Esophagus squamous epithelium (tissue), 5 donors: ENCODE measurements at places on chromosomes 7 and 10.

GRCh38 chr10:2978111-2978510 lies 89.2 kb upstream of the PFKP start:
- no peak for DNase-seq

- no peak for DNase-seq
These were observed 299.9 kb upstream of the PITRM1 start for GRCh38 chr10:3472287-3473051.

DNA sequence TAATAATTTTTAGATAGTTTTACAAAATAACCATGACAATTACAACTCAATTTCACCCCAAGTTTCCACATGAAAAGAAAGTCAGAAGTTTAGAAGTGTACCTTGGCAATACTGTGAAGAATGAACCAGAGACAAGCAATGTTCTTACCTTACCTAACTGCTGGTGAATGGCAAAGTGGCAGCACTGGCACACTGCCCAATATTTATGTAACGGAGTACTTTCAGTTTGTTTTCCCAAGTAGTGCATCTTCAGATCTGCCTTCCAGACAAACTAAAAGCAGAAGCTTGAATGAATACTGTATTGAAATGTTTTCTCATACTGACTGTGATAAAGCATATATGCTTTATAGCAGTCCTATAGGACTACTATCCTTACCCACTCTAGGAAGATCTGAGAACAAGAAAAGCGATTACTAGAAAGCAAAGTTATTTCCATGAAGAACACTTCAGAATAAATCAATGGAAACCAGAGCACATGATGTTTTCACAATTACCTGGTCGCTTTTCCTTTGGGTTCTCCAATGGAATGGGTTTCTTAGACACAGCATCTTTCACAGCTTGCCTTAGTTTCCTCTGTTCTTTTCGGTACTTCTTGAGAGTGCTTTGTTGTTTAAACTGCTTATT lies 1.5 kb downstream of the NOC3L start:
- DNase-seq: no peak

- DNase-seq: no peak
These were observed 7.8 kb downstream of the AFAP1L2 start for GRCh38 chr10:114396464-114396863.

DNA sequence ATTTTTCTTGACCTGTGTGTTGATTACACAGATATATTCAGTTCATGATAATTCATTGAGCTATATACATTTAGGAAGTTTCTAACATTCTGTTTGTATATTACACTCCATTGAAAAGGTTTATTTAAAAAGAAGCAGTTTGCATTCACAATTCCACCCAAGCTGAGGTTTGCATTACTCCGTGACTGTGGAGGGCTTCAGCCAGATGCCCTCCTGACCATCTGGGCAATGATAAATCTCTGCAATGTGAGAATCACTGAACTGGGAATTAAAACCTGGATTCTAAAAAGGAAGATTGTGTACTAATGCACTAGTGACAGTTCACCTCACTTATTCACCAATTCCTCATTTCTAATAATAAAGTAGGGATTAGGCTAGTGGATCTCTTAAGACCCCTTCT lies 36.4 kb upstream of the CYP2C9 start:
- no peak for DNase-seq

GRCh38 chr10:59593768-59594167 lies 115.9 kb downstream of the SLC16A9 start:
- no peak for DNase-seq

DNA sequence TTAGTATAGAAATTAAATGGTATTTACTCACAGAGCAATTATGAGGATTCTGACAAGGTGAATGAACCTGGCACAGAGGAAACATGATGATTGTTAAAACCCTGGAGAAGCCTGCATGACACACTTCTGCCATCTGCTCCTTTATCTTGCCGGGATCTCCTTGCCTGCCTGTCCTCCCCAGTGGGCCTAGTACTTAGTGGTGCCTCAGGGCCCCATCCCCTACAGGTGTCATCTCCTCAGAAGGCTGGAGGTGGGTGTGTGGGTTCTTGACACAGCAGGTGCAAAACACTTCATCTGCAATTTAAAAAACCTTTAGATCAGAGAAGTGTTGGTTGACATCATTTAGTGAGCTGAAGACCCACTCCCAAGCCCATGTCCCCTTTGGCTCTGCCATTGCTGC lies 261.2 kb downstream of the ADRA2A start:
- no peak for DNase-seq
